Thyroid gland (tissue), 4 donors: ENCODE measurements at places on chromosomes 2 and 18.

DNA sequence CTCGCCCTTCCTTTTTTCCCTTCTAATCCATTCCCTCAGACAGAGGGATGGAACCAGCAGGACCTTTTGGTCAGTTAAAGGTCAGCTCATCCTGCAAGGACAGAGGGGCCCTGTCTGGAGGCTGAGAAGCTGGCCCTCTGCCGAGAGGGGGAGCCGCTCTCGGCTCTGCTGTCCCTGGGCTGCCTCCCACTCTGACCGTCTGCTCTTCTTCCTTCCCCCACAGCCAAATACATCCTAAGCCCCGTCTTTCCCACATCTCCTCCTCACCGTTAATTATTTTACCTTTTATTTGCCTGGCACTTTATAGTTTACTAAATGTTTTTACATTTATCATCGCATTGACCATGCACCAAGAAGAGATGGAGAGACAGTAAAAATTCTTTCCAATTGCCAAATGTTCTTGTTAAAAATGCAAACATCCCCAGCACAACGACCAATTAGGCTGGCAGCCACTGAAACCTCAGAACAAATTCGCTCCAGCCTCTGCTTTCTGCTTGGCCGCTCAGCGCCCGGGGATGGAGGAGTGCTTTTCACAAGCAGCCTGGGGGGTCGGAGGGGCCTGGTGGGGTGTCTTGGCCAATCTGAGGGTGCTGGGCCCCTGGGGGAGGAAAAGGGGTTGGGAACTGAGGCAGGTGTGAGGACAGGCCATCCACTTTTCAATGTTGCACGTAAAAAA is 123.7 kb downstream of the TNS1 start:
- peak; percentile 46 for DNase-seq

GRCh38 chr2:197255543-197255942 is 55.0 kb downstream of the ANKRD44 start:
- peak; percentile 17 for DNase-seq

- DNase-seq = no peak
Observed at GRCh38 chr2:25293958-25294562, 47.7 kb downstream of the DNMT3A start.

GRCh38 chr2:126809340-126809739 is 89.3 kb upstream of the TEX51 start:
- no peak for DNase-seq

DNA sequence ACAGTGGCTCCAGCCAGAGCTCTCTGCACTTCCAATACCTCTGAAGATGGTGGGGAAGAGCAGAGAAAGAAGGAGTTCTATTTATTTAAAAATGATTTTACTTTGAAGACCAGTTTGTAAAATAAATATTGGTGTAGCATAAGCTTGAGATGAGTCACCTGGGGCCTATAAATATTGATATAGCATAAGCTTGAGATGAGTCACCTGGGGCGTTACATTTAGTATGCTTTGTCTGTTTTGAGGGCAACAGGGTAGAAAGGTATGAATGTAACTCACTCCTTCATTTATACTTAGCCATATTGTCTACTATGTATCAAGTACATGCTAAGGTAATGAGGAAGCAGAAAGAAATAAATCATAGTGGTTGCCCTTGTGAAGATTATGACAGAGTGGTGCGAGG is 7.7 kb upstream of the SULT1C4 start:
- no peak for DNase-seq

GRCh38 chr18:48199399-48199798 is 209.8 kb downstream of the ZBTB7C start:
- no peak for DNase-seq
